Mesenchymal stem cell (in vitro differentiated cells and primary cell): ENCODE measurements at places on chromosomes 7 and 10.
A peak's percentile ranks its signal among the peaks of the same experiment; 100 is the strongest.

- DNase-seq = peak; percentile 32
Observed at GRCh38 chr10:82981137-82981723, 1106.2 kb downstream of the NRG3 start.

- DNase-seq = peak; percentile 1
Observed at GRCh38 chr7:132160611-132161532, 415.4 kb downstream of the PLXNA4 start.

DNA sequence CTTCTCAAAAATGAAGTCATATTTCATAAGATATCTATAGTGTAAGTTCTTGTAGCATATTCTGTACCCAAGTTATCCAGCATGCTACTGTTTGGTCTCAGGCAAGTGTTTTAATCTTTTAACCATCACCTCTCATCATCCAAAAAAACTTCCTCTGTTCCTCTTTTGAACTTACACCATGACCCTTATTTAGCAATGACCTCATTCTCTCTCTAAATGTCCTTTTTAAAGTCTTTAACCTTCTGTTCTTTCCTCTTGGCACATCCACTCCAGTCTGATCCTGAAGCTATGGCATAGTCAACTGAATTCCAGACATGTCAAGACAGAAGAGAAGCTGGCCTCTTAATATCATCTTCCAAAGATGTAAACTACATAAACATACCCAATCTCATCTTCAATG, 26.2 kb downstream of the PPP3CB start:
- no peak for DNase-seq

- no peak for DNase-seq
Observed at GRCh38 chr7:110418659-110419280, 672.2 kb upstream of the LRRN3 start.

DNA sequence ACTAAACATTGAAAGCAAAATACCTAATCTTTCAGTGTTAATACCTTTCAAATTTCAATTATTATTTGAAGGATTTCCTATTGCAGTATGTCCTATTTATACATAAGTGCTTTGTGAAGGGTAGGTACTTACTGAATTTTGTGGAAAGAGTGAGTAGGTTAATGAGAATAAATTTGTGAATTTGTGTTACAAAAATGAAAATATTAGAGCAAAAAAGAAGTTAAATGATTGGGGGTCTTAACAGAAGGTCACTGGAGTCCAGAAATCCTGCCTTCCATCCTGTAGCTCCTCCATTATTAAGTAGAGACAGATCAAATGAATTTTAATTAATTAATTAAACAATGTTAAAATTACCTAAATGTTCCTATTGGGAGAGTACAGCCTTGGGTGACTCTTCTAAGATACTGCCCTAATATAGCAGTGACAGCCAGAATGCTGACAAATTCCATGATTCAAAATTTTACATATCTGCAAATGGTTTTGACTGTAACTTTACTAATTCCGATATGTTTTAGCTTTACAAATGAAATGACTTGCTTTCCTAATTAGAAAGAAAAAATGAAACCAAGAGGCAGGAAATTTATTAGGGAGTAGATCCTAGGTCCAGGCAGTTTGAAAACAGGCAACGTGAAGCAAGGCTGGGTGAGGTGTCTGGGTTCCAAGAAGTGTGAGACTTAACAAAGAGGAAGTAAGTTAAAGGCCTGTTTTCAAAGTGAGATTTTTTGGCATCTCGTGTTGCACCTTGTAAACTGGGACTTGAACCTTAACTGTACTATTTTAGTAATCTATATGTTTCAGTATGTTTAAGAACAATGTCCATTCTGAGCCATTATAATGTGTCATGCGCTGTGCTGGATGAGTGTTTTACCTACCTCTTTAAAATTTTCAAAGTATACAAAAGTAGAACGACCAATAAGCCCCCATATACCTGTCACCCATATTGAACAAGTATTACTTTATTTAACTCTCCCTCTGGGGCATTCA, 1.5 kb downstream of the PIK3CG start:
- no peak for DNase-seq

GRCh38 chr7:24740871-24741270, 16.4 kb downstream of the GSDME start:
- no peak for DNase-seq

DNA sequence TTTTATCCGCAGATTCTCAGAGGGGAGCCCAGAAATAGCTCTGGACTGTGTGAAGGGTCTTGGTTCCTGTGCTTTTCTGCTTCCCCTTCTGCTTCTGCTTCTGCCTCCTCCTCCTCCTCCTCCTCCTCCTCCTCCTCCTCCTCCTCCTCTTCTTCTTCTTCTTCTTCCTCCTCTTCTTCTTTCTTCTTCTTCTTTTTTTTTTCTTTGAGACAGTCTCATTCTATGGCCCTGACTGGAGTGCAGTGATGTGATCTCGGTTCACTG, 11.6 kb downstream of the PDZD7 start:
- DNase-seq = no peak

- DNase-seq = no peak
Observed at GRCh38 chr7:44764081-44764480, 15.4 kb downstream of the ZMIZ2 start.

DNA sequence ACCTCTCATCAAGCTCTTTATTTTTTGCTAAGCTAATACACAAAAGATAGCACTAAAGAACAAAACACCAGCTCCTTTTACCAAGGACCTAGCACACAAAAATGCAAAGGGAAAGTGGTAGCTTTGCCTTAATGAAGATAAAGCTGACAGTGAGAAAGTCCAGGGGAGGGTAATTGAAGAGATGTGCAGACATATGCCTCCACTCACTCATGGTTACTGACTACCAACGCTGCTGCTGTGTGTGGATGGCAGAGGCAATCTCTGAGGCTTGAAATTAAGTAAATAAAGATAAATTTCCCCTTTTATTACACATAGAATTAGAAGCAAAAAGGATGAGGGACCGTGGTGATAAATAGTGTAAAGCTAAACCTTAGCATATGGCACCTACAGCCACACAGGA, 87.0 kb downstream of the HGF start:
- DNase-seq = peak; percentile 57

DNA sequence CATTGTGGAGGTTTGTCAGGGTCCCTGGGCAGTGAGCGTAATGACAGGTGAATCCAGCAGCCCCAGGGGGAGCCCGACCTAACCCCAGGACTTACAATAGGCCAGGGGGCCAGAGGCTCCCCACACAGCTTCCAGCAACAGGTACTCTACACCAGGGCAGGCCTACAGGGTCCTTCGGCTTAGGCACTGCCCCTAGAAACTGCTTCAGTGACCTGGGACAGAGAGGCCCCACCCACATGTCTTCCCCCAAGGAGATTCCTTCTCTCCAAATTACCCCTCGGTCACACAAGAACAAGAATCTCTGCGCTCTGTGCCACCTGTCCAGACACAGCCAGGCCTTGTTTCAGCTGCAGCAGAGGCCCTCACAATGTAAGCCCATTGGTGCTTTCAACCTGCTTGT, 24.4 kb downstream of the SKIDA1 start:
- DNase-seq = no peak

DNA sequence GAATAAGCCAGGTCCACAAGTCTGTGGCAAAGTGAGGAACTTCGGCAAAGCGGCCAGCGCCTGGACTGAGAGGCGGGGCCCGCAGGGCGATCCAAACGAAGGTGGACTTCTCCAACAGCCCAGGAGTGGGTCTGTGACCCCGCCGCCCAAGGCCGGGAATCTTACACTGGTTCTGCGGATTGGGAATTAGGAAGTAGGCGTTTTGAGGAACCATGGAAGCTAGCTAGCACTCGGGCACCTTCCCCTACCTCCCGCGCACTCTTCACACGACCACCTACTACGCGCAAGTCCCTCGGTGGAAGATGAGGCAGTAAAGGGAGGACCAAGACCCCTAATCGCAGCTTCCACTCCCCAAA, 570 bp upstream of the ARF5 start:
- no peak for DNase-seq
